ENCODE measurements at places on chromosomes 16 and 17.

GRCh38 chr17:75673487-75673886 lies 6.3 kb downstream of the SAP30BP start:
- DNase-seq: no peak

DNA sequence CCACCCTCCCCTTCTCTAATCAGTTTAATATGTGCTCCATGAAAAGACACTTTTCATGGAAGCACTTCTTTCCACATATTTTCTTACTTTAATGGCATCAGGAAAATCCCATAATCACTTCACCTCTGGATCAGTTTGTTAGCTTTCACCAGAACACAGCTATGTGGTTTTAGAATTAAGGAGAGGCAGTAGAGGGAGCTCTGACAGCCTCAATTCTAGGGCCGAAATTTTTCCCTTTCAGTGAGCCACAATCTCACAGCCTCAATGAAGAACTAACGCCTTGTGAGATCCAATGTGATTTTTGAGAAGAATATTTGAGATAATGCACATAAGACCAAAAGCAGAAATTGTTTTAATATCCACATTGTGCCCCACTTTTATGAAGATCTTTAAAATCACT lies 1494.0 kb upstream of the CDH8 start:
- no peak for DNase-seq

DNA sequence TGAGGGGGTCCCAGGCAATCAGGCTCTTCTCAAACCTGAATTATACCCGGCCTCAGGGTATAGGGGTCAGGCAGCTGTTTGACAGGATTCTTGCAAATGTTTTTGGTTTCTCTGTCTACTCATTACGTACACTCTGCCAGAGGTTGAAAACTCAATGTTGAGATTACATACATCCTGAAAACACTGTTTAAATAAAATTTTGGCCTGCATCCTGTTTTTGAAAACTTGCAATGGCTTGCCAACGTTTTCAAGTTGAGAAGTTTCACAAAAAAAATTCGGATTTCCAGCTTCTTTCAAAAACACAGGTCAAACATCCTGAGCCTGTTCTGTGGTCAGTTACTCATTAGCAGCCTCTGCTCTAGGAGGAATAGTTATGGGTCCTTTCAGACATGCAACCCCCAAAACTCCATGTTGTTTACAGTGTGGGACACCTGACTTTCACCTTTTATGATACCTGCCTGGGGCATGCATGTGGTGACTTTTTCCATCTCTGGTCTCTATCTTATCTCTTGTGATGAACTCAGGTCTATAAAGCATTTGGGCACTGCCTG lies 577.8 kb downstream of the WWOX start:
- no peak for DNase-seq

DNA sequence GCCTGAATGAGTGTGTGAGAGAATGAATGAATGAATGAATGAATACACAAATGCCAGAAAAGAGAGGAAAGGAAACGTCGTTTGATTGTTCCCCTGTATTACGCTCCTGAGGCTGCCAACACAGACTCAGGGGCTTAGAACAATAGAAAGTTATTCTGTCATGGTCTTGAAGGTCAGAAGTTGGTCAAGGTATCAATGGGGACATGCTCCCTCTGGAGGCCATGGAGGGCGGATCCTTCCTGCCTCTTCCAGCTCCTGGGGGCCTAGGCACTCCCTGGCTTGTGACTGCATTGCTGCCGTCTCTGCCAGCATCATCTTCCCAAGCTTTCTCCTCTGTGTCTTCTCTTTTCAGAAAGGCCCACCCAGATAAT lies 1.5 kb upstream of the SLC38A8 start:
- no peak for DNase-seq

GRCh38 chr16:56244612-56245011 lies 53.3 kb downstream of the GNAO1 start:
- no peak for DNase-seq

DNA sequence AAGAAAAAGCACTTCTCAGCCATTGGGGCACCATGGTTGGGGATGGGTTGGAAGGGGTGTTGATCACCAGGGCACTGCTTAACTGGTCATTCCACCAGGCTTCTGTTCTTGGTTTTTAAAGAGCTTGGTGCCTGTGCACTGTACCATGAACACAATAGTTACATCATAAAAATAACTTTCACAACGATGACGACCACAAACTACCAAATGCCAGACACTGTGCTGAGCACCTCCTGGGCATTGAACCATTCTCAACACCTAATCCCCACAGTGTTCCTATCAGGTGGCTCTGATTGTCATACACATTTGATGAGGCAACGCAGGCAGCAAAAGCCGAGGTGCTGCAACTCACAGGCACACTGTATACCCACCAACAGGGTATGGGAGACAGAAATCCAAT lies 208.0 kb downstream of the FOXL1 start:
- no peak for DNase-seq

DNA sequence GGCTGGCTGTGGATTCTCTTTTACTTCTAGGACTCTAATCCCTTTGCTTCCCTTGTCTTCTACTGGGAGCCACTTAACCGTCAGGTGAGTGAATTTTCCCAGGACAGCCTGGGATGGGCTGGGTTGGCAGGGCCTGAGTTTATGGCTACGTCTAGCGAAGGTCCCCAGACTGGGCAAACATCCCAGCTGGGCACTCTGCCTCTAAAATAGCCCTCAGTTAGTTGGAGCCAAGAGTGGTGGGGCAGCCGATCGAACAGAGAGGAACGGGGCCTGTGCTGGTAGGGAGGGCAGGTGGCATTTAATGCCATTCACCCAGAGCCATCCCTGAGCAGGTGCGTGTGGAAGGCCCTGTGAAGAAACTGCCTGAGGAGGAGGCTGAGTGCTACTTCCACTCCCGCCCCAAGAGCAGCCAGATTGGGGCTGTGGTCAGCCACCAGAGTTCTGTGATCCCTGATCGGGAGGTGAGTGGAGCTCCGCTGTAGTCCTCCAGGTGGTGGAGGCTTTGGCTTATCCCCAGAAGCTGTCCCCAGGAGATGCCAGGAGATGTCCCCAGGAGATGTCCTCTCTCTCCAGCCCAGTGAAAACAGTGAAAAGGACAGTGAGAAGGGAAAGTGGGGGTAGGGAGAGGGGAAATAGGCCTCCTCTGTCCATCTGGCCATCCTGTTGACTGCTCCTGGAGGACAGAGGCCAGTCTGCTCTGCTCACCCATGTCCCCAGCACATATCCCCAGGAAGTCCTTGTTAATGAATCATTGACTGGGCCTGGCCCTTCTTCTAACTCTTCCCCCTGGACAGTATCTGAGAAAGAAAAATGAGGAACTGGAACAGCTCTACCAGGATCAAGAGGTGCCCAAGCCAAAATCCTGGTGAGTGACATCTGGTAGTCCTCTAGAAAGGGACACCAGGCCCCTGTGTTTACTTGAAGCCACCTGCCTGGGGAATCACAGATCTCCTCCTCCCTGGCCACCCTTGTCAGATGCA lies 4.4 kb downstream of the PNPO start:
- no peak for DNase-seq

- no peak for DNase-seq
These were observed 54.8 kb downstream of the KANSL1 start for GRCh38 chr17:46138473-46138872.
